ENCODE measurements at places on chromosomes 12 and 14.

- no peak for DNase-seq
Measured at GRCh38 chr14:105878554-105878953, 352.2 kb downstream of the TMEM121 start.

GRCh38 chr12:96419576-96420276 lies 19.5 kb upstream of the CDK17 start:
- DNase-seq = no peak

- DNase-seq = peak; percentile 79
Measured at GRCh38 chr14:103155010-103155409, 31.7 kb downstream of the TNFAIP2 start.

DNA sequence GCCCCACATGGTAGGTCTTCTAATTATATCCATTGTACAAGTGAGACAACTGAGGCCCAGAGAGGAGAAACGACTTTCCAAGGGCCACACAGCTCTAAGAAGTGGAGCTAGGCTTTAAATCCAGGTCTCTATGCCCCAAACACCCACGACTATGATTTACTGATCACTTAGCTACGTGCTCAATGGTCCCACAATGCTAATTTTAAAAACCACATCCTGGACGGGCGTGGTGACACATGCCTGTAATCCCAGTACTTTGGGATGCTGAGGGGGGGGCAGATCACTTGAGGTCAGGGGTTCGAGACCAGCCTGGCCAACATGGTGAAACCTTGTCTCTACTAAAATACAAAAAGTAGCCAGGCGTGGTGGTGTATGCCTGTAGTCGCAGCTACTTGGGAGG lies 8.4 kb upstream of the MLEC start:
- DNase-seq = peak; percentile 33

- DNase-seq = no peak
Measured at GRCh38 chr14:55170526-55170925, 20.9 kb downstream of the DLGAP5 start.

- peak; percentile 15 for DNase-seq
Measured at GRCh38 chr14:31560759-31561154, 447 bp upstream of the NUBPL start.

GRCh38 chr12:52519826-52520662 lies at the start of gene KRT5:
KRT5 (minus strand) TSS chr12:52520394; CDS start chr12:52520296, 98 bp downstream.
- no peak for DNase-seq

DNA sequence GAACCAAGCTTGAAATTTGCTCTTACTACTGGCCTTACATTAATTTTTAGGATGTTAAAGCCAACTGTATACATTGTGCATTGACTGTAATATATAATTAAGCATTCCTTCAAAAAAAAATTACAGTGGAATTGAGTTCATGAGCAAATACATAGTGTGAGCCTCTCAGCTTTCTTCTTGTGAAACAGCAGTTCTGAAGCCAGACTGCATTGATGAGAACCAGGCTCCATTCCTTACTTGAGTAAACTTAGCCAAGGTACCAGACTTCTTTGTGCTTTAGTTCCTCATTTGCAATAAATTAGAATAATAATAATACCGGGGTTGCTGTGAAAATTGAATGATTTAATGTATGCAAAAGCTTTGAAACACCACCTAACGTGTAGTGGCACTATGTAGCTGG lies 169.5 kb downstream of the ANO4 start:
- DNase-seq = no peak

DNA sequence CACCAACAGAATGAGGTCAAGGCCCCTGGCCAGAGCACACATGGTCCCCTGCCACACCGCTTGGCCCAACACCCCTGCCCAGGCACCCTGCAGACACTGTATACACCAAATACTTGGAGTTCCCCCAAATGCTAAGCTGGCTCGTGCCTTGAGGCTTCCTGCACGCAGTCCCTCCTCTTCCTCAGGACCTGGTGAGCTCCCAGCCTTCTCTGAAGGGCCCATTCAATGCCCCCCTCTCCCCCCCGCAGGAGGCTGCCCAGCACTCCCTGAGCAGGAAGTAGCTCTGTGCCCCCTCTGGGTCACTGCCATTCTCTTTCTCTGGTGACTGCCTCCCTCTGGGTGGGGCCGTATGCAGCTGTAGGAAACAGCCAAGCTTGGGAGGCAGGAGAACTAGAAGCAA lies 75.3 kb downstream of the ITPK1 start:
- no peak for DNase-seq

GRCh38 chr14:93744876-93745275 lies 43.4 kb downstream of the PRIMA1 start:
- DNase-seq = no peak

GRCh38 chr12:91667694-91668093 lies 478.0 kb downstream of the BTG1 start:
- DNase-seq = no peak

- no peak for DNase-seq
Measured at GRCh38 chr12:26979733-26980132, 34.5 kb downstream of the TM7SF3 start.

GRCh38 chr12:132904718-132905328 lies 17.4 kb upstream of the CHFR start:
- DNase-seq = peak; percentile 57

DNA sequence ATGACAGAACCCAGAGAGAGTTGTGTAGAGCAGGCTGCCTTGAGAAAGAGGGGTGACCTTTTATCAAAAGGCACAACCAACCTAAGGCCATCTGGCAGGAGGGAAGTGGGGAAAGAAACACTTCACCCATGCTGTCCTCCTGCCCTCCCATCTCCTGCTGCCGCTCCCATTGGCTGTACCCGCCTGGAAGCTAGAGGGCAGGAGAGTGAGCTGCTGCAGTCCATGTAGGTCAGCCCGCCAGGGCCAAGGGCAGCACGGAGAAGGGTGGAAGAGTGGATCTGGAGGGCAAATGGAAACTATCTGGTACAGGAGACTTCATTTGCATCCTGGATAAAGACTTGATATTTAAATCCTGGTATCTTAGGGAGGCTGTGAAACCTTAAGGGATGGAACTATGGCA lies 11.5 kb upstream of the CABP1 start:
- DNase-seq = no peak

GRCh38 chr14:54654605-54655004 lies 87.7 kb downstream of the SAMD4A start:
- DNase-seq = no peak

GRCh38 chr14:51707327-51707726 lies 55.6 kb downstream of the FRMD6 start:
- no peak for DNase-seq

DNA sequence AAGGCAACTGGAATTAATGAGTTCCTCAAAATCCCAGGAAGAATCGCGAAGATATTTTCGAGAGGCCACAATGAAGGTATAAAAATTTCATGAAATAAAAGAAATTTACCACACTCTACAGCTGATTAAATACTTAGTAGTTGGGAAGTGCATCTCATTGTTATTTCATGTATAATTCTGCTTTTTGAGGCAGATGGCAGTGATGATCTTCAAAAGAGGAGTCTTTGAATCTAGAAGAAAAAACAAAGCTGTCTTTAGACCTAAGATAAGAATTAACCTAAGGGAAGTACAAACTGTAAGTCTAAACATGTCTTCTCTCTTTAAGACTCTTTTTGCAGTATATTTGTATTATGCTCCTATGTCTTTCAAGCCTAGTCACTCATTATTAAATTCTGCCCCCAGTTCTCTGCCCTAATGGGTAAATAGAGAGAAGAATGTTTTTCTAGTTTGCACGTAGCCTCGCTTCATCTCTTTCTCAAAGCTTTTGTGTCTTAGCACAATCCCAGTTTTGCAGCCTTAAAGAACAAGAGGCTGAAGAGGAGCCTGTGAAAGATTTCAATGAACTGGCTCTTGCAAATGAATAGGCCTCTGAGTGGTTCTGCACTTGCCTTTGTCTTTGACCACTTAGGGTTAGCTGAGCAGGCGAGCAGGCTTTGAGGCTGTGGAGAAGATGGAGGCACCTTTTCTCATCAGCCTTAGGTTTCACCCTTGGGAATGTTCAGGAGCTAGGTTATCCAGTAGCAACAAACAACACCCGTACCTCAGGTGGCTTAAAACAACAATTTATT lies 32.7 kb downstream of the CFAP54 start:
- DNase-seq = no peak

DNA sequence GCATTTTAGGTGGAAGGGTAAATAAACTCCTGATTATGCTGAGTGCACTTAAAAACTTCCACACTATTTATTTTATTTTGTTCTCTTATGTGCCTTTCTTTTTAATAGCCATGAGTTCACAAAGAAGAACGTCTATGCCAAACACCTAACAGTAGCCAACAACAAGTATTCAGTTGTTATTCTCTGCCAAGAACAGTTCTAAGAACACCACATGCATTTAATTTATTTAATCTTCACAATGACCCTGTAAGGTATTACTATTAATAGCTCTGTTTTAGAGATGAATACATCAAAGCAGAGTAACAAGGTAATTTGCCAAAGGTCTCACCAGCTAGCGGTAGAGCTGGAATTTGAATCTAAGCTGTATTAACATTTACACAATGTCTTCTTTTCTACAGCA lies 240.1 kb downstream of the ALG10B start:
- DNase-seq = no peak

DNA sequence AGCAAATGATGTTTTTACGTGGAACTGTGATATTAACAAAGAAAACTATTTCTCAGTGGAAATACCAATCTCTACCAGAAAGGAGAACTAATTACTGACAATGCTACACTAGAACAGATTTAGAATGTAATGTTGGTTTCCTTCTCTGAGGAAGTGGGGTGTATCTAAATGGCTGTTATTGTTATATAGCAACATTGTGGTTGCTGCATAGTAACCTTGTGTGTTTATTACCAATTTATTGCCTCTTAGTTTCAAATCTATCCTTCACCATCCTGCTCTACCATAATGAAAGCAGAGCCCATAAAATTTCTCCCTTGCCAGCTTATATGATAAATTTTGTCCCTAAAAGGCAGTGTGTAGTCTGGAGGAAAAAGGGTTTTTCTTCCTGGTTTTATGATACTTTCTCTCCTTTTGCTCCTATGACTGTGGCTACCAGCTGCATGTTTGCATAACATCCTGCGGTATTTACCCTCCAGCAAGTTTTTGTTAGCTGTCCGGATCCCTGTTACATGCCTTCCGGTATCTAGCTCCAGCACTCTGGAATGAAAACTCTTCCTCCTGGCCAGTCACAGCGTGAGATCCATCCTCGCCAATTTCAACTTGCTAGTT lies 5.7 kb upstream of the KLRK1 start:
- peak; percentile 66 for DNase-seq

DNA sequence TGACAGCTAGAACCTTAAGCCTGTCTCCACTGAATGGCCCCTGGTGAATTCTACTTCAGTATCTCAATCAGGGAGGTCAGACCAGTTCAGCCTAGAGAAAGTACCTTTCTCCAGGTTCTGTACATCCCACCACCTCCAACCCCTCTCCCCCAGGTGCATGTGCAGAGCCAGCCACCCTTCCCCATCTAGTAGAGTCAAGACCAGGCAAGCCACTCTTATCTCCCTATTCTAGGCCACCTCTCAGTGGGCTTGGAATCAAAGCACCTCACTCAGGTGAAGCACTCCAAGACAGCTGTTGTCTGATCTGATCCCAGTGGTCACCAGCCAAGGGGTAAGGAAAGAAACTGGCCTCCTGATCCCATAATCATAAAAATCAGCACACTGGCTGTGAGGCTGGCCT lies 340.9 kb downstream of the BCL11B start:
- DNase-seq = no peak

- DNase-seq = no peak
Measured at GRCh38 chr12:111227476-111228420, 141.1 kb downstream of the PHETA1 start.

DNA sequence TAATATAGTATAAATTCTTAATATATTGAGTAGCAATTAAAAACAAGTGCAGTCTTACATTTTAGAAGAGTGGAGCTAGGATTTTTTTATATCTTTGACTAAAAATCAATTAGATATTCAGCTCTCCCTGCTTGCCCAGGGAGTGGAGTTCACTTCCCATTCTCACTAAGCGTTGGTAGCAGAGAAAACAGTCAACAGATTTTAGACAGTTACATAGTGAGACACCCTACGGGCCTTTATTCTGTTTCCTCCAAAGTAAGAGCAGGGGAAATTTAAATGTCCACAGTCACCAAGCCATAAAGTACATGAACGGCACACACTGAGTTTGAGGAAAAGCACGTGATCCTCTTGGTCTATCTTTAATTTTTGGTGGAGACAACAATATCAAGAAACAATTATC lies 131.6 kb upstream of the PLEKHG7 start:
- DNase-seq = no peak

DNA sequence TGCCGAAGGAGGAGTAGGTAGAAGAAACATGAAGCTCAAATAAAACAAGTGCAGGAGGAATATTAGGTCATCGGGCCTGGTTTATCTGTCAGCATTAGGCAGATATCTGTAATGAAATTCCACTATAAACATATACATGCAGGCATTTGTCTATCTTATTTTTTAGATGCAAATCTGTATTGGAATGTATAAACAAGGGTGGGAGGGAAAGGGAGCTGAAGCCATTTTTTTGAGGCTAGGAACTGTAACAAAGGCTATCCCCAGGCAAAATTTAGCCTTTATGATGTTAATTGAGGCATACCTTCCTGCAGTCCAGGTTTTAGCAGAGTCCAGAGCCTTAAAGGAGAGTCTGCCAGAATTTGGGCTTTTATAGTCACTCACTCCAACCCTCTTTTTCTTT lies 72.5 kb downstream of the PHLDA1 start:
- no peak for DNase-seq

- DNase-seq = no peak
Measured at GRCh38 chr12:24920141-24920540, 28.8 kb downstream of the BCAT1 start.

- no peak for DNase-seq
Measured at GRCh38 chr12:91763654-91764370, 381.8 kb downstream of the BTG1 start.

GRCh38 chr12:128269181-128269591 lies 2.2 kb downstream of the TMEM132C start:
- DNase-seq = no peak

GRCh38 chr12:5473076-5473782 lies 41.3 kb downstream of the NTF3 start:
- DNase-seq = no peak

- DNase-seq = no peak
Measured at GRCh38 chr12:52123487-52124186, 44.1 kb downstream of the SMIM41 start.

DNA sequence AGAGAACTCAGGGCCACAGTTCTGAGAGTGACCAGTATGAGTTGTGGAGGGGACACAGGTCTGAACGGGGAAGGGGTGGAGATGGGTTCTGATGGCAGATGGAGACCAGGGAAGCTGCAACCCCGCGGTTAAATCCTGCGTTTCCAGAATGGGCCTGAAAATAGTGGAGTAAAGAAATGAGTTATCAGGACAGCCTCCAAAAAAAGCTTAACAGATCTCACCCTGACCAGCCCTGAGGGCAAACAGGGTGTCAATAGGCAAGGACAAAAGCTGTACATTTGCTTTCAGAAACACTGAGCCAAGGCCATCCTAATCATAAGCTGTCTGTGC lies 555 bp upstream of the RTN1 start:
- DNase-seq = no peak

- DNase-seq = no peak
Measured at GRCh38 chr14:68139431-68140075, 320.0 kb downstream of the RAD51B start.

DNA sequence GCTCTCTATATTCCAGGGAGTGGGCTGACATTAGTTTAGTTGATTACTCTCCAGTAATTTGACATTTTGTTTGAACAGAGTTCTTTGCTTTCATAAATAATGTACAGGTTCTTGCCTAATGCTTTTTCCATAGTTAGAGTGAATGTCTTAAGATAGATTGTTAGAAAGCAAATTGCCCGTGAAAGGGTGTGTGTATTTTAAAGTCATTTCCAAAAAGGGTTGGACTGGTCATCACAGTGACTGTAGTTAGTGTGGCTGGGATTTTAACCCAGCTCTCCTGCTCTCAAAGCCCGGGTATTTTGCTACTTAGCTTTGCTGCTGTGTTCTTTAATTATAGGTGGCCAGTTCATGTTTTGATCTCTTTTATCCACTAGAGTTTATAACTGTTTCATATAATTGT lies 74.2 kb downstream of the DNAH10 start:
- DNase-seq = no peak

Data from fibroblast of mammary gland (primary cell).